LNCaP clone FGC (cell line): ENCODE measurements at places on chromosomes 2 and 18.

GRCh38 chr2:119873350-119874315 lies 113.9 kb downstream of the PTPN4 start:
- no peak for DNase-seq

DNA sequence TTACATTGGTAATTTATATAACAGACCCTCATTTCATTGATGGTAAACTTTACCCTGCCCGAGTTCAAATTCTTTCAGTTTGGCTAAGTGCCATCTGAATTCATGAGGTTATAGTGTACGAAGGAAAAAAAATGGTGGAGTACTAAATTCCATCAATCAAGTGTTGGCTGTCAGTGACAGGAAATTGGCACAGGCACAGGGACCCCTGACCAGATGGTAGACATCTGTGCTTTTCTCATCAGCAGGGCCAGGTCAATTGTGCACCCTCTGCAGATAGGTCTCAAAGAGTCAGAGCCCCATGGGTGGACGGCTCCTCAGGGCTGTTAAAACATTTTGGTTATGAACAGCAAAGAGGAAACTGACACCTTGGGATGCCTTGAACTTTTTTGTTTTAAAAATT lies 439.2 kb downstream of the SETBP1 start:
- DNase-seq, result no peak

GRCh38 chr2:54065411-54065810 lies 50.0 kb upstream of the ACYP2 start:
- no peak for DNase-seq

DNA sequence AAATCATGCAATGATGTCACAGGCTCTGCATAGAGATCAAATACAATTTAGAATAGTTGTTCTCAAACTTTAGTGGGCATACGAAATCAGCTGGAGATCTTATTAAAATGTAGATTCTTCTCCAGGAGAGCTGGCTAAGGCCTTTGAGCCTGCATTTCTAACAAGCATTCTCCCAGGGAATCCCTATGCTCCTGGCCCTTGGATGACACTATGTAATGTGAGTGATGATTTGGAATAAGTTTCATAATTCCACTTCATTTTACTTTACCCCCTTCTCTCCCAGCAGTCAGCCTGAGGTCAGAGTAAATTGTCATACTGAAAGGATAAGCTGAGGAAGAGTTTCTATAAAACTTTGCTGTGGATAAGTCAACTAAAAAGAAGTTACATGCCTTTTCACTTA lies 189.1 kb downstream of the UBE2E3 start:
- DNase-seq, result no peak

DNA sequence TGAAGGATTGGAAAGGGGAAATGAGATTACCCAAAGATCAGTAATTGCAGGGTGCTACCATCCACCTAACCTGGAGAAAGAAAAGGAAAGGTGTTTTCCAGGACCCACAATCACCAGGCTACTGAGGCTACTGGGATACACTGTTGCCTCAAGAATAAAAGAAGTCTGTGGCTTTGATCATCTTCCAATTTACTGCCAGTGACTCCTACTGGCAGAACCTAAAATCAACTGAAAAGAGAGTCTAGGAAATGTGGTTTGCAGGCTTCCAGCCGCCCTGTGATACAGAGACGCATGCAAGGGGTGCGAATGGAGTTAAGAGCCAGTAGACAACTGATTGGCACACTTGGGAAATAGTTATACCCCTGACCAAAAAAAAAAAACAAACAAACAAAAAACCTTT lies 16.6 kb upstream of the TTL start:
- no peak for DNase-seq
